ENCODE measurements at places on chromosomes 7 and 10.

DNA sequence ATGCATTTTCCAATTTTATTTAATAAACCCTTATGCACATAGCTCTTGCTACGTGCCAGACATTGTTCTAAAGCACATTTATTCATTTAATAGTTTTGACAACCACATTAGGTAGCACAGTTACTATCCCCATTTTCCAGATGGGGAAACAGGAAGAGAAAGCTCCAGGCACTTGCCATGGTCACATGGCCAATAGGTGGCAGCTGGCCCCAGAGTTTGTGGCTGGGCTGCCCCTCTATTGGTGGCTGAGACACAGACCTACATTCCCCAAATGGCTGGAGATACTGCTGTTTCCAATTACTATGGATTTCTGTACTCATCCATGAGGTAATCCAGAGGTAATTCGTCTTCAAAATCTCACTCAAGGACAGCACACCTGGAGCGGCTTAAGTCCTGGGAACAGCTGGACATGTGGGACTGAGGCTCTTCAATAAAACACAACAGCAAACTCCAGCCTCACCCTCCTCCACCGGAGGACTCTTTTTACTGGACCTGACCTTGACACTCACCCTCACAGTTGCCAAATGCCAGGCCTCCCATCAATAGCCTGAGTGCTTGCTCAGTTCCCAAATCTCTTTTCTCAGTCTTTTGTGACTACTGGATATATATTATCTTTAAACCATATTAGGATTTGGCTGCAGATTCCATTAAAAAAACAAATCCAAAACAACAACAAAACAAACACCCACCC, 106.1 kb downstream of the CLEC2L start:
- no peak for DNase-seq

- no peak for DNase-seq
Observed at GRCh38 chr10:9957351-9957750, 1060.3 kb upstream of the CELF2 start.

GRCh38 chr7:106952658-106953231, 87.7 kb downstream of the PIK3CG start:
- DNase-seq: no peak

DNA sequence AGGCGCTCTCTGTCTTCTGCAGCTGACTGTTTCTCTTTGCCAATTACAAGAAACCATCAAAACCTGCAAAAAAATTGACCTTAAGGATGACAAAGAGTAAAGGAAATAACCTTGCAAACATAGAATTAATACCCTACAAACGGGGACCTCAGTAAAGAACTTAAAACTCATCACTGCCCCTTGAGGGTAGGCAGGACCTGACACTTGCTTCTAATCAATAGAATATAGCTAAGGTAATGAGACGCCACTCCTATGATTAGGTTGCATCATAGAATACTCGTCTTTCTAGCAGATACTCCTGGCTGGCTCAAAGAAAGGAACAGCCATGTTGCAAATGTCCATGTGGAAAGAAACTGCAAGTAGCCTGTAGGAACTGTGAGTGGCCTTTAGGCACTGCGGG, 140.0 kb downstream of the XPNPEP1 start:
- no peak for DNase-seq

- DNase-seq: no peak
Observed at GRCh38 chr7:41803569-41803968, 100.7 kb upstream of the INHBA start.

- no peak for DNase-seq
Observed at GRCh38 chr10:5450605-5451384, 38.4 kb downstream of the NET1 start.
